NCI-H460 (cell line): ENCODE measurements at places on chromosomes 7 and 10. TPM values are rescaled to one million over a fixed set of nuclear protein-coding genes. Genes with fewer than 3 reads are reported as not detected.

Gene GPRIN2
- total RNA-seq = not detected in 2 replicates

Gene SMARCD3
- total RNA-seq = 39.0 and 43.5 TPM in 2 replicates

Gene CLDN3
- total RNA-seq = 1.0 and 1.7 TPM in 2 replicates

Gene TNS3
- total RNA-seq = 20.0 and 20.6 TPM in 2 replicates

Gene PTF1A
- not detected in 2 replicates for total RNA-seq

Gene PKD2L1
- 0.05 TPM in 1 of 2 replicates, not detected in the other for total RNA-seq

Gene LRRC4
- total RNA-seq = not detected in 2 replicates

Gene WNT16
- not detected in 2 replicates for total RNA-seq

Gene SLC25A13
- 38.5 and 39.2 TPM in 2 replicates for total RNA-seq

Gene HOXA4
- total RNA-seq = 0.57 and 0.61 TPM in 2 replicates

Gene SORCS3
- not detected in 2 replicates for total RNA-seq

Gene ARHGAP22
- 3.0 and 3.6 TPM in 2 replicates for total RNA-seq

Gene CRPPA
- total RNA-seq = 0.38 and 0.84 TPM in 2 replicates

Gene GRID2IP
- not detected in 2 replicates for total RNA-seq

Gene CALML3
- total RNA-seq = not detected in 2 replicates

Gene PHYHIPL
- not detected in 2 replicates for total RNA-seq

Gene TRPV5
- not detected in 2 replicates for total RNA-seq

Gene GNAI1
- total RNA-seq = 26.4 and 30.1 TPM in 2 replicates

Gene AKR1C4
- not detected in 2 replicates for total RNA-seq

Gene CYP2C18
- total RNA-seq = not detected in 2 replicates

Gene SPDYE18
- 0.40 TPM in 1 of 2 replicates, not detected in the other for total RNA-seq

Gene APBB1IP
- not detected in 2 replicates for total RNA-seq

Gene FBXL13
- total RNA-seq = 38.7 and 40.6 TPM in 2 replicates

Gene TBXAS1
- 3.7 and 4.0 TPM in 2 replicates for total RNA-seq

Gene SPAM1
- not detected in 2 replicates for total RNA-seq

Gene CALHM3
- total RNA-seq = not detected in 2 replicates
